NCI-H526 (cell line): ENCODE measurements at places on chromosomes 11 and 22.

GRCh38 chr11:114293201-114293711, 2.9 kb upstream of the NNMT start:
- no peak for DNase-seq

DNA sequence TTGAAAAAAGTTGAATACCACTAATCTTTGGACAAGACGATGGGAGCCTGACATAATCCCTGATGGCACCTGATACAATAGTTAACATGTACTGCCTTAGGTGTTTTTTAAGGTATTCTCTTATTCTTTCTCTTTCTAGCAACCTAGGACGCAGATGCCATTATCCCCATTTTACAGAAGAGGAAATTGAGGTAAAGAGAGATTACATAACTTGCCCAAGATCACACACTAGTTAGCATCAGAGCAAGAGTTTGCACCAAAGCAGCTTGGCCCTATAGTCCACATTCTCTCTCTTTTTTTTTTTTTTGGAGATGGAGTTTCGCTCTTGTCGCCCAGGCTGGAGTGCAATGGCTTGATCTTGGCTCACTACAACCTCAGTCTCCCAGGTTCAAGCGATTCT, 35.7 kb upstream of the RBFOX2 start:
- DNase-seq, result no peak

GRCh38 chr11:78783301-78783700, 208.6 kb upstream of the NARS2 start:
- DNase-seq, result no peak

DNA sequence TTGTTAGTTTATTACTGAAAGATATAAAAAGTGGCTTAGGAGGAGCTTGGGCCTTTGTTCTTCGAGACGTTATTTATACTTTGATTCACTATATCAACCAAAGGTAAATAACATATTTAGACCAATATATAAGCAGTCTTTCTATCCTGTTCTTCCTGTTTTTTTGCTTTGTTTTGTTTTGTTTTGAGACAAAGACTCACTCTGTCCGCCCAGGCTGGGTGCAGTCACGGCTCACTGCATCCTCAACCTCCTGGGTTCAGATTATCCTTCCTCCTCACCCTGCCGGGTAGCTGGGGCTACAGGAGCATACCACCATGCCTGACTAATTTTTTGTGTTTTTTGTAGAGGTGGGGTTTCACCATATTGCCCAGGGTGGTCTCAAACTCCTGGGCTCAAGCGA, 66.8 kb downstream of the ATM start:
- peak; percentile 95 for DNase-seq

GRCh38 chr11:38460896-38461295, 1862.9 kb upstream of the RAG2 start:
- no peak for DNase-seq

DNA sequence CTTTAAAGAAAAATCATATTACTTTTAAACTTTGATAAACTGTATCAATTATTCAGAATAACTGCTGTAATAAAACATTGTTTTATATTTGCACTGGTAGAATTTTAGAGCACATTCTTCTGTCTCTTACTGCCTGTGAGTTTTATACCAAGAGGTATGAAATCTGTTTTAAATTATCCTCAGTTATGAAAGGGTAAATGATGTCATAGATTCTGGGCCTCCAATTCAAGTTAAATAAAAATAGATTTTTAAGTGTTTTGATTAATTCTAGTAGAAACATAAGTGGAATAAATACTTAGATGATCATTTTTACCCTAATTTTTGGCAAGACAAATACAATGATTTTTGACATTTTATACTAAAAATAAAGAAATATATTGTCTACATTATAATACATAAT, 93.0 kb downstream of the GUCY1A2 start:
- DNase-seq, result no peak

DNA sequence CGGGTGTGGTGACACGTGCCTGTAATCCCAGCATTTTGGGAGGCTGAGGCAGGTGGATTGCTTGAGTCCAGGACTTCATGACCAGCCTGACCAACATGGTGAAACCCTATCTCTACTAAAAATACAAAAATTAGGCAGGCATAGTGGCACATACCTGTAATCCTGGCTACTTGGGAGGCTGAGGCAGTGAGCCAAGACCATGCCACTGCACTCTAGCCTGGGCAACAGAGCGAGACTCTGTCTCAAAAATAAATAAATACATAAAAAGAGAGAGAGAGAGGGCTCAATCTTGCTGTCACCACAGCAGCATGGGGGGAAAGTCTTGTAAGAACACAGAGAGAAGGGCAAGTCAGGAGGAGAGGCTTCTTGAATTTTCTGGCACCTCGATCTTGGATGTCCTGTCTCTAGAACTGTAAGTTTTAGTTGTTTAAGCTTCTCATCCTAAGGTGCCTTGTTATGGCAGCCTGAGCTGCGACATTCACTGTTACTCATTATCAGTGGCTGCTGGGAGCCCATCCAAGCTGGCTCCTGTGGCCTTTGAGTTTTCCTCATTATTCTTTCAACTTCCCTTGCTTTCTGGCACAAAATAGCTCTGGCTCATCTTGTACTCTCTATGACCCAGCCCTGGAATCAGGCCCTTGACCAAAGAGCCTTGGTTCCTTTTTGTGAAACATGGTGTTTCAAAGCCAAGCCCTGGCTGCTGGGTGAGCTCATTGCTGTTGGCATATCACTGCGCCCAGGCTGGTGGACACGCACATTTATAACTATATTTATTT, 8.0 kb upstream of the PSMC3 start:
- DNase-seq, result no peak

DNA sequence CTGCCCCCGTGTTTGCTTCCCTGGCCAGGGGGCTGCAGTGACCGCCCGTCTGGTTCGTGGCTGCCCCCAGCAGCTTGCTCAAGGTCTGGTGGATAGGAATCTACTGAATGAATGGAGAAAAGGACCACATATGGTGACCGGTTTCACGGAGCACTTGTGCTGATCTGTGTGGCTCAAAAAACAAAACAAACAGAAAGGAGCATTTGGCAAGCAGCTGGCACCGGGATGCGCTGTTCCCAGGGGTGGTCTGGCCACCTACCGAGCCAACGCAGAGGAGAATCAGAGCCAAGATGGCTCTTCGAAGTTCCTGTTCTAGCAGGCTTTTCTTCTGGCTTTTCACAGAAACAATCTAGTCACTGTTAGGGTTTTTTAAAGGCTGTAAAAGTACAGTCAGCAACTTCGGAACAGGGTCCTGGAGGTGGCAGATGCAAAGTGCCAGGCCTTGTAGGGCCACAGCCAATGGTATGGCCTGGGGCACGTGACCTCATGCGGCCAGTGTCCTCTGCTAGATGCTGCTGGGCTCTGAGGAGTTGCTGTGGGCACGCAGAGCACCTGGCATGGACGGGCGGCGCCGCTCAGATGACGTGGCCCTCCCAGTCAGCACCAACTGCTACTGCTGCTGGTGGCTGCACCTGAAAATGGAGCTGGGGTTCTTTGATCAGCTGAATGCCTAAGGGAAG, 27.3 kb upstream of the PACSIN2 start:
- no peak for DNase-seq

GRCh38 chr11:3674189-3674588, 3.0 kb upstream of the CHRNA10 start:
- DNase-seq, result no peak

DNA sequence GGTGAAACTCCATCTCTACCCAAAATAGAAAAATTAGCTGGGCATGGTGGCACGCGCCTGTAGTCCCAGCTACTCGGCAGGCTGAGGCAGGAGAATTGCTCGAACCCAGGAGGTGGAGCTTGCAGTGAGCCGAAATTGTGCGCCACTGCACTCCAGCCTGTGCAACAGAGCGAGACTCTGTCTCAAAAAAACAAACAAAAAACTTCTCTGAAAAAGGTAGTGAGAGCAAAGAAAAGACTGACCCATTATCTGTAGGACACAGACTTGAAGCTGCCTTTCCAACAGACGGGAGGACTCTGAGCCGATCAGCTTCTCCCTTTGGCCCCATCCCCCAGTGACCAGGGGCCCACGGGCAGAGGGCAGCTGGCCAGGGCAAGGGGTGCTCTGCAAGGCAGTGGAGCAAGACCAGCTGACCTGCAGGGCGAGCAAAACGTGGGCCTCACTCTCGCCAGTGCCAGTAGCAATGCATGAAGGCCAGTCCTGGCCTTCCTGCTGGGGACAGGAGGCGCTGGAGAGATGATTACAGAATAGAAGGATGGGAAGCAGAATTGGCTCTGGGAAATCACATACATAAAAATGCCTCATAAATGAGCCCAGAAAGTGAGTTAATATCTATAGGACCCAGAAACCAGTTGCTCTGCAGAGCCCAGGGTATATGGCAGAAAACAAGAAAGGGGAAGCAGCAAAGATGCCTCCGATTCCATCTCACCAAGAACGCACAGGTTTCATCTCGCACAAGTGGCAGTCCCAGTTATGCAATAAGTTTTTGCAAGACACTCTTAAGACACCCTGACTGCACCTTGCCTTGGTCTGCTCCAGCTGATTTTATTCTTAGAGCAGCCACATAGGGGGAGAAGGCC, 2.8 kb downstream of the EHD1 start:
- no peak for DNase-seq

DNA sequence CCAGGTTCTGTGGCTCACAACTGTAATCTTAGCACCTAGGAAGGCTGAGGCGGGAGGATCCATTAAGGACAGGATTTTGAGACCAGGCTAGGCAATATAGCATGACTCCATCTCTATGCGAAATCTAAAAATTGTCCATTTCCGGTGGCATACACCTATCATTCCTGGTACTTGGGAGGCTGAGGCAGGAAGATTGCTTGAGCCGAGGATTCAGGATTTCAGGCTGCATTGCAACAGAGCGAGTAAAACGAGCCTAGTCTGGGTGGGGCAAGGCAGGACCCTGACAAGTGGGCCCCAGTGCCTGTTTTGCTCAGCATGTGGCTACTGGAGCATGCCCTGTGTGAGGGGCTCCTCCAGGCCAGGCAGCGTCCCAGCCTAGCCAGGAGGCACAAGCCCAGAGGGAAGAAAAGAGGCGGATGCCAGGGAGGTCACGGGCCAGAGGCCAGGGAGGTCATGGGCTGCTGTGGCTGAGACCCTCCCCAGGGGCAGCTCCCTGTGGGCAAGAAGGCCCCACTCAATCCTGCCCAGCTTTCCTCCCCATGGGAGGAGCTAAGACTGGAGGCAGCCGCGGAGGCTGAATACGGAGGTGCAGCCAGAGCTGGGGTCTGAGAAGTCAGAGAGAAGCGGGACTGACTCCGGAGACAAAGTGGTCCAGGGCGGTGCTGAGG, 8.4 kb downstream of the LRRC74B start:
- DNase-seq, result no peak

GRCh38 chr22:50202130-50202666, 1.4 kb downstream of the SELENOO start:
- peak; percentile 22 for DNase-seq

GRCh38 chr11:113627946-113628345, 78.2 kb downstream of the TMPRSS5 start:
- DNase-seq, result no peak

DNA sequence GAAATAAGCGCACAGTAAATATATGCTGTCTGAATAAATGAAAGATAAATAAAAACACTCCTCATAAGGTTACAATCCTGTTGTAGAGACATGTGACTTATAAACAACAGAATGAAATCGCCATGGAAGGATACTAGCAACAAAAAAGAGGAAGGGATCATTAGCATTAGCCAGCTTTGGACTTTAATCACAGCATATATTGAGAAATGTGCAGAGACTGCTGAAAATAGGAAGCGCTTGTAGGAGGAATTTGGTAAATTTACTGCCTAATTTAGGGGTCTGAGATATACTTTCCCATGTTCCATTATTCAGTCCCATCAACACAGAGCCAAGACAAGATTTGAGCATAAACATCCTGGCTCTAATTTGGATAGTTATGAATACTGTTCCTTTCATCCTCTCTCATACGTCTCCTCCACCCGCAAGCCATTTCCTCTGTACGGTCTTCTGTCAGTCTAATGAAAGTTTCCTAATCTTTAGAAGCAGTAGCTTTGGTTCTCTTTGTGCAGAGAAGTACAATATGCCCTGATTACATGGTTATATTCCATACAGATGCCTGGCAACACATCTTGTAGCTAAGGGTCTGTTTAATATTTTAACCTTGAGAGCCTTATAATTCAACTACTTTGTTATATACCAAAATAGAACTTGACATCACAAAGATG, 37.1 kb upstream of the AKIP1 start:
- no peak for DNase-seq

- DNase-seq, result peak; percentile 43
Measured at GRCh38 chr22:40345815-40346184, 500 bp upstream of the ADSL start.

- DNase-seq, result no peak
Measured at GRCh38 chr11:119774172-119774763, 45.3 kb upstream of the NECTIN1 start.

- DNase-seq, result no peak
Measured at GRCh38 chr11:115996125-115996807, 492.1 kb upstream of the CADM1 start.

- peak; percentile 50 for DNase-seq
Measured at GRCh38 chr11:73177778-73178539, 35.8 kb upstream of the FCHSD2 start.

DNA sequence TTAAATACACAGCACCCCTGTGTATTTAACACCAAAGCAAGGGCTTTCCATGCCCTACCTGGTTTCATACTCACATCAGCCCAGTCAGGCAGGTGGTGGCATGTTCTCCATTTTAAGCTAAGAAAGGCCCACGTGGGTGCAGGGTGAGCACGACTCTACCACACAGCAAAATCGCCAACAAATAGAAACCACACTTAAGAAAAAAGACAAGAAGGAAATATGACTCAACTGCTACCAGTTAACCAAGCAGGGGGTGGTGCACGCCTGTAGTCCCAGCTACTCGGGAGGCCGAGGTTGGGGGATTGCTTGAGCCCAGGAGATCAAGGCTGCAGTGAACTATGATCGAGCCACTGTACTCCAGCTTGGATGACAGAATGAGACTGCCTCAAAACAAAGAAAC, 35.2 kb upstream of the TFIP11 start:
- DNase-seq, result no peak

DNA sequence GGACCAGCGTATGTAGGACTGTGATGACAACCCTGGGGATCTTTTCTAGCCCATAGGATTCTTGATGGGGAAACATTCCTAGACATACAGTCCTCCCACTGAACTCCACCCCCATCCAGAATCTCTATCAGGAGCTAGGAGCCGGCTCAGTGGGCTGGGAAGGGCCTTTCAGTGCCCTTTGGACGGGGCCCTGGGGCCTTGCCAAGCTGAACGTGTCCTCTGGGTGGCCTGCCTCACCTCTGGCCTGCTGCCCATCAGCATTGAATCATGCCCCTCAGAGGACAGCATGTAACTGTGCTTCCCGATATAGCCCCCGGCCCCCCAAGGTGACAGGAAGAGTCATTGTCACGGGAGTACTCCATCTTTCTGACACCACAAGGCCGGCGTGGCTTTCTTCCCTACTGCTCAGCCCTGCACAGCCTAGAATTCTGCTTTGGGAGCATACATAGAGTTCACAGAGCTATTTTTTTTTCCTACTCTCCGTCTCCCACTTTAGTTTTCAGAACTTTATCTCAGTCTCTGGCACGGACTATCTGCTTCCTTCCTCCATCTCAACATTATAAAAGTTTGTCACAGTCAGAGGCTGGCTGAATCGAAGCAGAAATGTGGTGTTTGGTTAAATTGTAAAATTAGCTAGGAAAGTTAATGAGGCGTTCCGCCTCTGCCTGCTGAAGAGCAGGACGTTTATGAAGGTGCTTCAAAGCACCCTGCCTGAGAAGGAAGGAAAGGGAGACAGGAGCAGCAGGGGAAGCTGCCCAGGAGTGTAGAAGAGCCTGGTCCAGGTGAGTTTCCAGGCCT, 111.9 kb downstream of the ZBTB16 start:
- no peak for DNase-seq
